ENCODE measurements at places on chromosomes 7 and 10.

GRCh38 chr10:133185916-133186315 is 25.9 kb downstream of the KNDC1 start:
- DNase-seq, result no peak

- DNase-seq, result no peak
Measured at GRCh38 chr7:2860627-2861133, 16.6 kb upstream of the GNA12 start.

DNA sequence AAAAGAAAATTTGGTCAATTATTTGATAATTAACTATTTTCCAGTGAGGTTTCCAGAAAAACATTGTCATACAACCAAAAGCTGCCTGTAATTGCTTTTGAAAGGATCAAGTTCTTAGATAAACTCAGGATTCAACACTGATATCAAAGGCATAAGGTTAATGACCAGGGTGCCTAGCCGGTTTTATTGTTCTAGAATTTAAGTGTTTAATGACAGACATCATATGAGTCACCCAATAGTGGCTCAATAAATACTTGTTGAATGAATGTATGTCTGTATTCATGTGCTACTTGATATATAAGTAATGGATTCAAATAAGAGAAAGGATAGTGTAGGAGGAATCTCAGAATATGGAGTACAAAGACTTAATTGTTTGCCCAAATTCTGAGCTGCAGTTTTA is 196.1 kb upstream of the LRGUK start:
- DNase-seq, result no peak

DNA sequence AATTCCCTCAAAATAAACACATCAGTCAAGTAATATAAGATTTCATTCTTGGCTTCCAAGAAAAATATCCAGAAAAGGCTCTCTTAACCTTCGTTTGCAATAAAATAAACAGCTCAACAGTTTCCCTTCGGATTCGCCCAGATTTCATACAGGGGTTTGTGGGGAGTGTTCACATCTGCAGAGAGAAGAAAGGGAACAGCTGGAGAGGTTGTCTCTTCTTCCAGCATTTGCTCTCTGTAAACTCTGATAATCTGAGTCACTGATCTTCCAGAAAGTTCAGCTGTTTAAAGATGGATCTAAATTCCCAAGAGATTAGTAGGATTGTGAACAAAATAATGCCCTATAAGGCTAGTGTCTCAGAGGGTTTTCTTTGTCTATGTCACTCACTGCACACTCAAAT is 277.9 kb downstream of the HPSE2 start:
- no peak for DNase-seq

- DNase-seq, result no peak
Measured at GRCh38 chr7:24709051-24709450, 48.2 kb downstream of the GSDME start.

- no peak for DNase-seq
Measured at GRCh38 chr7:69018200-69018599, 580.1 kb upstream of the AUTS2 start.

GRCh38 chr7:3649250-3649649 is 348.2 kb downstream of the SDK1 start:
- DNase-seq, result no peak

DNA sequence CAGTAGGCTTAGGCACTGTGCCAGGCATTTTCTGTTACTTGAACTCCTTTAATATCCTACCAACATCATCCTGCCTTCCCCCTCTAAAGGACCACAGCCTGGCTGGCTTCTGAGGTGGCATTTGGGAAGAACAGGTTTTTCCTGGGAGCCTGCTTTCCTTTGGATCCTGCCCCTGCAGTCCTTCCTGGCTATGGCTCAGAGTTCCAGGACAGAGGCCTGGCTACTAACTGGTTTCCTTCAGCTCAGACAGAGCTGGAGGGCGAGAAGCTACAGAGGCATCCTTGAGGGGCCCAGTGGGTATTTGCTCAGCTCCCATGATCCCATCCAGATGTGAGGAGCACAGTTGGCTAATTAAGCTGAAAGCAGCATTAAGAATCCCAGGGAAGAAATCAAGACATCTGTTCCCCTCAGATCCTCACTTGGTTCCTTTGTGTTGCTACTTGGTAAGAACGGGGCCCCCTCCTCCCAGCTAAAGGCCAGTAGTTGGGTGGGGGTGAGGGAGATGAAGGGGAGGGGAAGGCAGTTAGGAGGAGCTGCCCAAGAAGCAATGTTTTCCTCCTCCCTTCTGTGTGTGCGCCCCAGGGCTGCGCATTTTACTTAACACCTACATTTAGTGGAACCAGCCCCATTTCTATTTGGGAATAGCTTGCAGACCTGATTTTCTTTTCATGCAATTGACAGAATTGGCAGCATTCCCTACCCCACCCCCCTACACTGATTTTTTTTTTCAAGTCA is 142.6 kb upstream of the SORCS3 start:
- no peak for DNase-seq

GRCh38 chr10:15163253-15163828 is 5.2 kb downstream of the NMT2 start:
- DNase-seq, result no peak

- no peak for DNase-seq
Measured at GRCh38 chr10:95550073-95550672, 11.0 kb downstream of the SORBS1 start.

- no peak for DNase-seq
Measured at GRCh38 chr7:36216063-36216684, 63.1 kb downstream of the EEPD1 start.

DNA sequence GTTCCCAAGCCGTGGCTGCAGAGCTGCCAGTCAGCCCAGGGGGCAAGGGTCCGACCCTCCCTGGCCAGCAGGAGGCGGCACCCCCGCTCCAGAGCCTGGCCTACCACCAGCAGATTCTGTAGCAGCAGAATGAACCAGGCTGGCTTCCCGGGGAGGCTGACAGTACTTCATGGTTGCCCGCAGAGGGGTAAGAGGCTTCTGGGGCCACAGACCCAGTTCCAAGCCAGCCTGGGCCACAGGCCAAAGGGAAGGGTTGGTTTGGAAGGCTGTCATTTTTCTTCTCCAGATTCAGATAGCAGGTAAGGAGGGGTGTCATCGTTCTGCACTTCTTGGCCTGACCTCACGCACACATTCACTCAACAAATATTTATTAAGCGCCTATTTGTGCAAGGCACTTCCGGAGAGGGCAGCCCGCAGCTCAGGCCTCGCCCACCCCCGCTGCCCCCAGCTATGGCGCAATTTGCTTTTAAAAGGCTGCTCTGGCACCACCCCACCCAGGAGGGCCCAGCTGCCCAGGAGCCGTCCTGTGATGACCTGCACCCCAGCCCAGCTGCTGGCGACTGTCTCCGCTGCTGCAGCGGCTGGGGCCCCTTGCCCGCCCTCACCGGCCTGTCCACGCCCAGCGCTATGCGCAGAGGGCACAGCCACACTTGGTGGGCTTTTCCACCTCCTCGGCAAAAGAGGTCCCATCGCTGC is 168.5 kb downstream of the LCOR start:
- no peak for DNase-seq

DNA sequence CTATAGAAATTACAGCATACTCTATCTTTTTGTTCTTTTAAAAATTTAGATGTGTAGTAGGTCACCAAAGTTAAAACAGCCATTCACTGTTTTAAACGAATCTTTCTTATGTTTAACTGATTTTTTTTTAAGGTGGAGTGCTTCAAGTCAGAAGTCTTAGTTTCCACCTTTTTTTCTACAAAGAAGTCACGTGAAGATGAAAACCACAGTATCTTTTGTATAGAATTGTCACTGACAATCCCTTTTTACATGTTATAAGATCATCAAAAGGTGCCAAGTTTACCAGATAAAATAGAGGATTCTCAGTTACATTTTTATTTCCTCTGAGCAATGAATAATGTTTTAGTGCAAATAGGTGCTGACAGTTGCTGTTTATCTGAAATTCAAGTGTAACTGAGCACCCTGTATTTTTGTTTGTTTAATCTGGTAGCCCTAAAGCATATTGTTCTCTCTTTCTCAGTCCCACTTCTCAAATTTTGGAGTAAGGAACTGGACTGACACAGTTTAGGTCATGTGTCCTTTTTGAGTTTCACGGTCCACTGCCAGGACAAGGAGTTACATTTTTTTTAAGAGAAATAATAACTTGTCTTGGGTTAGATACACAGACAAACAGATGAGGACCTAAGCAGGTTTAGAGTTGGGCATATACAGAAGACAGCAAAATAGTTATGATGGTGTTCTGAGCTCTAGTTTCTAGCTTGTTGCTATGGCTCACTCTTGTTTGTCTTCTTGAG is 233.2 kb upstream of the MBL2 start:
- DNase-seq, result no peak
